ENCODE measurements at places on chromosomes 5 and 9.

DNA sequence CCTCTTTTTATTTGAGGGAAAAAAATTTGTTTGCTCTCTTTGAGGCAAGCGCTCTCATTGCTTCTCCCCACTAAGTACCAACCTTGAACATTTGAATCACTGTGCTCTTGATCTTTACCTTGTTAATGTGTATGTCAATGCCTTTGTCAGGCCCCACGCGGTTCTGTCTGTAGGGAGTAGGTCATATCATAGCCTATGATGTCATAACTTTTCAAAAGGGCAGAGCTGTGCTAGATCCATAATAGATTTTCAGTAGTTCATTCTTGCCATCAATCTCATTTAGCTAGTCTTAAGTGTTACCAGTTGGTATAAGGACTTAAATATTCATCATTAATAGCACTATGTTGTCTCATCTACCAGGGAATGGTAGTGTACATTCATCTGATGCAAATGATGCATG is 56.6 kb downstream of the MAST4 start:
- DNase-seq = no peak

DNA sequence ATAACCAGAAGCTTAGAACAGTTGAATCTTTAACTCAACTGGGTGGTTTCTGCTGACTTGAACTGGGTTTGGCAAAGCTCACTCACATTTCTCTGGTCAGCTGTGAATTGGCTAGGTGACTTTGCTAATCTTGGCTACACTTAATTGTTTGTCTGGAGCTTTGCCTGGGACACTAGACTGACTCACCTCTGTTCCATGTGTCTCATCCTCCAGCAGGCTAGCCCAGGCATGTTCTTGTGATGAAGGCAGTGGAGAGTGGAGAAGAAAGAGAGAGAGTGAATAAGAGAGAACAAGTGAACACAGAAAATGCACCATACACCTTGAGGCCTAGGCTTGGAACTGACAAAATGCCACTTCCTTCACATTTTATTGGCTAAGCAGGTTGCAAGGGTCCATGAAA is 32.6 kb downstream of the SPATA31D1 start:
- no peak for DNase-seq

- DNase-seq = no peak
Measured at GRCh38 chr9:87442451-87442850, 55.2 kb upstream of the DAPK1 start.

DNA sequence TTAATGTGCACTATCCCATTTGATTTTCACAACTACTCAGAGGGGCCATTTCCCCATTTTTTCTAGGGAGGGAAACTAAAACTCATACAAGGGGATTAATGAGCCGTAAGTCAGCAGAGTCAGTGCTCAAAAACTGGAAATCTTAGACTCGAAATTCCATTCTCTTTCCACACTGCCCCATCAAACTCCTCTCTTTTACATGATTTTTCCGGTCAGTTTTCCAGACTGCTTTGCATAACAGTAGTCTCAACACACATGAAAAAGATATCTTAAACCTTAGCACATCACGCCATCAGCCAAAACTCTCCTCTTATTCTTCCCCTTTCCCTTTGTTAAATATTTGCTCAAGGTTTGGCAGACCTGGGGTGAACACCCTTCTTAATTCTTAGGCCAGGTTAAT is 332.0 kb downstream of the RFX3 start:
- no peak for DNase-seq

GRCh38 chr5:76082772-76083554 is at the start of gene SV2C:
Gene SV2C, plus strand, starts transcription at chr5:76083383. Its CDS starts 48,368 bp downstream, at chr5:76131751.
- no peak for DNase-seq

- no peak for DNase-seq
Measured at GRCh38 chr9:87158765-87159164, 211.5 kb upstream of the GAS1 start.

GRCh38 chr9:111360881-111361280 is 30.9 kb upstream of the OR2K2 start:
- DNase-seq = no peak

- DNase-seq = peak; percentile 40
Measured at GRCh38 chr5:95870105-95870672, 47.7 kb upstream of the GLRX start.

DNA sequence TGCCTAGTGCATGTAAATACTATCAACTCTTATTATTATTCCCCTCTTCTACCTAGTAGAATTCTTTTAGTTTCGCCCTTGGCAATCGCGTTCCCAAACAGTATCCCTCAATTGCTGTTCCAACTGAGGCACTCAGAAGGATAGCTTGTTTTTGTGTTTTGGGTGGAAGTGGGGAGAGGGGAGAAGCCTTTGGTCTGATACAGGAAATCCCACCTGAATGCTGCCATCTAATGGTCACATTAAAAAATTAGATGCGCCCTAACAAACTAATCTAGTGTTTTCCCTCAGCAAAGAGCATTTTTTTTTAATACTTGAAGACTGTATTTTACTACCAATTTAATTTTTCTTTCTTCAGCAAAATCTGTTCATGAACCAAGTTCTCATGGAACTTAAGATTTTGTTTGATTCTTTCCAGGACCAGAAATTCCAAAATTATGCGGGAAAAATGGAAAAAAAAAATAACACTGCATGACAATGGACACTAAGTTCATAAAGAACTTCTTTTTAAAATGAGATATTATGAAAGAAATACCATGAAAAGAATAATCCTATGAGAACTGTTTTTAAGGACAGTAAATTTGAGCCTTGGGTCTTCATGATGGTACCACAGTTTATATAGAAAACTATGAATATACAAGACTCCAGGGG is 22.2 kb upstream of the GLDC start:
- no peak for DNase-seq

- DNase-seq = no peak
Measured at GRCh38 chr9:101791938-101792337, 53.5 kb upstream of the GRIN3A start.

DNA sequence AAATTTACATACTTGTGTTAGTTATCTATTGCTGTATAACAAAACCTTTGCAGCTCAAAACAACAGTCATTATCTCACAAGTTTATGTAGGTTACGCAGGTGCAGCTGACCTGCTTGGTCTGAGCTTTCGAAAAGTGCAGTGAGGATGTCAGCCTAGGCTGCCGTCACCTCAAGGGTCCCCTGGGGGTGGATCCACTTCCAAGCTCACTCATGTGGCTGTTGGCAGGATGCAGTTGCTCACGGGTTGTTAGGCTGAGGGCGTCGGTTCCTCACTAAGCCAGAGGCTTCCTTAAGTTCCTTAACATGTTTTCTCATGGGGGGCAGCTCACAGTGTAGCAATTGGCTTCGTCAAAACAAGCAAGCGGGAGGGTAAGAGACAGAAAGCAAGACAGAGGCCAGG is 139.8 kb downstream of the DOCK8 start:
- no peak for DNase-seq

GRCh38 chr5:62144401-62145022 is 161.5 kb upstream of the KIF2A start:
- no peak for DNase-seq

- DNase-seq = no peak
Measured at GRCh38 chr5:61306531-61307131, 25.4 kb upstream of the ZSWIM6 start.

DNA sequence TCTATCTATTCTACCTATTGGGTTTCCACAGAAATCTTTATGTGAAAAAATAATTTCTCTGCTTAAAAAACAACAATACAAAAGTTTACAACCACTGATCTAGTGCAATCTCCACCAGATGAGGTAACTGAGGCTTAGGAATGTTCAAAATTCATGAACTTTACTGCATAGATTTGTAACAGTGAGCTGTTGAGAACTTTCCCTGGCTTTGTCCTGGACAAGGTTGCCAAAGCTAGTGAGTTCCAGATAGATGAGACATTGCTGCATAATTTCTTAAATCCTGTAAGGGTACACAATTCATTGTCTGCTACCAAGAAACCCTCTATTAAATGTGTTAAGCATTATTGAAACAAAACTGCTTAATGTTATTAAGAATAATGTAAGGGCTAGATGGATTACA is 102.7 kb downstream of the OSMR start:
- DNase-seq = no peak

GRCh38 chr9:121278477-121279261 is 10.7 kb downstream of the GSN start:
- DNase-seq = peak; percentile 8

DNA sequence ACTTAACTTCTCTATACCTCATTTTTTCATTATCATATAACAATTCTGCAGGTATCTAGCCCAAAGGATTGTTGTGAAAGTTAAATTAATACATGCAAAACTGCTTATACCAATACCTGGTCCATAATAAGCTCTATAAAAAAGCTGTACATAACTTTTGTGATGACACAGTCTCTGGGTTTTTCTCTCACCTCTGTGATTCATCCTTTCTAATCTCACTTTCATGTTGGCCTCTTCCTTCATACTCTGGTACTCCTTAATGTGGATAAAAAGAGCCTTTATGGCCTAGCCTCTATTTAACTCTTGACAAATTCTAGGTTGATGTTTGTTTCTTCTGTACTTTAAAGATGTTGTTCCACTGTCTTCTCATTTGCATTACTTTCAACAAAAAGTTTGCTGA is 162.9 kb upstream of the ACOT12 start:
- DNase-seq = no peak

GRCh38 chr9:115296831-115297565 is 179.0 kb upstream of the TNC start:
- DNase-seq = no peak

DNA sequence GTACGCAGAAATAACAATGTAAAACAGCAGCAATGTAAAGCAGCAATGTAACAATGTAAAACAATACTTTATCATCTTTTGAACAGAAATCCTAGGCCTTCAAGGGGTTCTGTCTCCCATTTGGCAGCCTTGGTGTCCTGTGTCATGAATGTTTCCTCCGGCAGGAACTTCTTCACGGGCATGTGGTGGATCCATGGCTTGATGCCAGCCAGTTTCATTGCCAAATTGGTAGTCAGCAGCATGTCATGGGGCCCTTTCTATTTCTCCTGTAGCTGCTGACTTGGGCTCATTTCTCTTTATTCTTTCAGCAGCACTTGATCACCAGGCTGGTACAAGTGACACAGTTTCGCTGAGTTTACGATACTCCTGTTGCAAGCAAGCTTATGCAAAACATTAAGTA is 275.3 kb downstream of the HTR1A start:
- no peak for DNase-seq

DNA sequence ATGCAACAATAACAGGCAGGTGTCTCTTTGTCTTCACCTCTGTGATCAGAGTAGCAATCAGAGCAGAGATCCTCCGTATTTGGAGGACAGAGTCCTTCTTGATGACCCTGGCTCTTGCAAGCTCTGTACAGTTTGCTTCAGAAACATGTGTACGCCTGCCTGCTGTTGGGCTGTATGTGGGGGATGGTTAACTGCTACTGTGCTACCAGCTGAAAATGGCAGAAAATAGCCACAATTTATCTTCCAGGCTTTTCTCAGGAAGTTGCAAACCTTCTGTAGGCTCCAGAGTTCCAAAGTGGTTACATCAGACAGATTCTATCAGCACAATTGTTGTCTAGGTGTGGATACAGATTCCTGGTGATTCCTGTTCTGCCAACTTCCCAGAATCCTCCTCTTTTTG is 35.5 kb downstream of the DDX46 start:
- no peak for DNase-seq

DNA sequence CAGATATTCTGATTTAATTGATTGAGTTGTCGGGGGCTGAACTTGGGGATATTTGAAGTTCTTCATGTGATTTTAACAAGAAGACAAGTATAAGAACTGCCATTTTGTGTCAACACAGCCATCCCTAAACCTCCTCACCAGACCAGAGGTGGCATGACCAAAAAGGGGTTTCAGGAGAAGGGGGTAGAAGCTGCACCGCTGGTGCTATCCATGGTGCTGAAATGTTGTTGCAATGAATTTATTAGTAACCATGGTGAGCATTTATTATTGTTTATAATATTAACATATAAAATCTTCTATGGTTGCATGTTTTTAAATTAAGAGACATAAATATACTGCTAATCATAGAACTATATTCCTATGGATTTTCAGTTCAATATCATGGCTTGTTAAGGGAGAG is 72.3 kb downstream of the GNA14 start:
- DNase-seq = no peak

GRCh38 chr9:109497226-109498153 is 617 bp downstream of the PTPN3 start:
- no peak for DNase-seq

DNA sequence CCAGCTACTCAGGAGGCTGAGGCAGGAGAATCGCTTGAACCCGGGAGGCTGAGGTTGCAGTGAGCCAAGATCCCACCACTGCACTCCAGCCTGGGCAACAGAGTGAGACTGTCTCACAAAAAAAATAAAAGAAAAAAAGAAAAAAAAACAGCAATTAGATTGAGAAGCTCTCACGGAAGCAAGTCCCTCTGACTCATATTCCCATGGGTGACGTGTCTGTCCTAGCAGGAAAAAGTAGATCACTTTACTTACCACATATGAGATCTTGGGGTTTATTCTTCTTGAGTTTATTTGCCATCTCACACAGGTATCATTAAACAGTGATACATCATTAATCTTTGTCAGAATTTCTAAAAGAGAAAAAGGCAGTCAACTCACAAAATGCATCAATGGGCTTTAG is 62.6 kb downstream of the SUSD1 start:
- DNase-seq = no peak

GRCh38 chr5:145637396-145637795 is 197.7 kb downstream of the PRELID2 start:
- DNase-seq = no peak

- no peak for DNase-seq
Measured at GRCh38 chr5:128216860-128217531, 133.4 kb downstream of the SLC12A2 start.

- no peak for DNase-seq
Measured at GRCh38 chr5:180613814-180614188, 22.5 kb upstream of the SCGB3A1 start.

GRCh38 chr9:120875954-120876841 is 790 bp downstream of the PHF19 start:
- DNase-seq = peak; percentile 76

GRCh38 chr9:86649913-86650312 is 295.7 kb upstream of the TUT7 start:
- no peak for DNase-seq

DNA sequence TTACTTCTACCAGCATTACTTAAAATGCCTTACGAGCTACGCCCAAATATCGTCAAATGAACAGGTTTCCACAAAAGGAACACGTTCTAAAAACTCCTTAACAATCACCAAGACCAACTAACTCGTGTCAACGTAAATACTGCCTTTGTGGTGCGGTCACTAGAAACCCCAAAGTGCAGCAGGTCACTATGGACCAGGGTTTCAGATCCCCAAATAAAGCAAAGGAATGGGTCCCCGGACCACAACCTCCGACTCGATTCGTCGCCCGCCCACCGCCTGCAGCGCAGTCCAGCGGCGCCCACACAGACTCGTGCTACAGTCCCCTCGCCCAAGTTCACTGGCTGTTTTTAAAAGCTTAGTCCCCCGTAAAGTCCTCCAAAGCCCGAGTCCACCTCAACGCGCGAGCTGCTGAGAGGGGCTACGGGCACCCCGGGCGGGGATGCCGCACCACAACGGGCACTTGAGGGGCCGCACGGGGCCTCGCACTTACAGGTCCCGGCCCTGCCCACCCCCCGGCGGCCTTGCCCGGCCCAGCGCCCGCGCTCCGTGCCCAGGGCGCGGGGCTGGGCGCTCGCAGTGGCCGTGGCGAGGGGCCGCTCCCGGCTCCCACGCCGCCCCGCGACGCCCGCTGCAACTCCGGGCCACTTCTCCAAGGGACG is 1.1 kb downstream of the NFIB start:
- DNase-seq = no peak
